ENCODE measurements at places on chromosomes 1 and 21.
A peak's percentile ranks its signal among the peaks of the same experiment; 100 is the strongest.

DNA sequence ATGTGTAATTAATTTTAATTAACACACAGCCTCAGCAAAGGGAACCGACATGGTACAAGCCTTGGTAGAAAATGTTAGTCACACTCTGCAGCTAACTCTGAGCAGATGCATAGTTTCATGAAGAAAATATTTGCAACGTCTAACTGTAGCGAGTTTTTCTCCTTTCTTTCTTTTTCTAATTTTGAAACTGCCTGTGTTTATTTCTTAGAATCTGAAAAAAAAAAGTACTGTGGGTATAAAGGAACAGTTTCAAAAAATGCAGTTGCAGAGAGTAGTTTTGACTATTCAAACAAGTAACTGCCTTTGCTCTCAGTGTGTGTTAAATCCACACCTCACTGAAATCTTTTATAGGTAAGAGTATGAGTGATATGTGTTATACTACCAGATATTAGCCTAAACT, 149.9 kb upstream of the C1orf105 start:
- no peak for DNase-seq

DNA sequence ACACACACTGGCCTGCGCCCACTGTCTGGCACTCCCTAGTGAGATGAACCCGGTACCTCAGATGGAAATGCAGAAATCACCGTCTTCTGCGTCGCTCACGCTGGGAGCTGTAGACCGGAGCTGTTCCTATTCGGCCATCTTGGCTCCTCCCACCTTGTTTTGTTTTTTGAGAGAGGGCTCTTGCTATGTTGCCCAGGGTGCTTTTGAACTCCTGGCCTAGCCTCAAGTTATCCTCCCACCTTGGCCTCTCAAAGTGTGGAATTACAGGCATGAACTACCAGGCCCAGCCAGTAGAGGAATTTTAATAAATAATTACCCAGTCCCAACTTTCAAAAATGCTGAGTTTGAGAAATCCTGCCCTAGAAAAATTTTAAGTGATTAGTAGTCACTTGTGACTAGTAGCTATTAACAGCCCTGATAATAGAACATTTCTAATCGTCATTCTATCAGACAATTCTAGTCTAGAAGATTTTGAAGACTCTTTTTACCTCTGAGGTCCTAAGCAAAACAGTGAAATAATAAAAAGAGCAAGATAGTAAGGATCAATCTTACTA, 30.9 kb upstream of the SLC35D1 start:
- DNase-seq: no peak

GRCh38 chr1:222749927-222750326, 12.9 kb downstream of the FAM177B start:
- DNase-seq: no peak

- DNase-seq: no peak
These were observed 101.7 kb downstream of the KIF26B start for GRCh38 chr1:245256528-245256927.

GRCh38 chr1:36689992-36690391, 207.3 kb upstream of the CSF3R start:
- no peak for DNase-seq

DNA sequence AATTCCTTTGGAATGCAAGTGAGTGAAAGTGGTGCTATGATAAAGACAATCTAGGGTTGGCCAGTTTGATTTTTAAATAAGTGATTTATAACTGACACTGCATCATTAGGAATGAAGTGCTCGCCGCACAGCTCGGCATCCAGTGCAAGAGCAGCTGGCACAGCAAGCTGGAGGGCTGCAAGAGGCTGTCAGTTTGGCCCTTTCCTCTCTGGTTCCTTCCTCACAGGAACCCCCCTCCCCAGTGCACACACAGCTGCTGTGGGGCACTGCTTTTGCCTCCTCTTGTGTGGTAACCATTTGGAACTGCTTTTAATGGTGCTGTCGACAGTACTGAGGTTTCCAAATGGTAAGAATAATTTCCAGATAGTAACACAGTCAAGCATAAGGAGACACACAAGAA, 10.4 kb upstream of the BCAR3 start:
- no peak for DNase-seq

- DNase-seq: no peak
These were observed 19.7 kb downstream of the PRAMEF1 start for GRCh38 chr1:12810691-12811408.

GRCh38 chr1:42422737-42423136, 33.1 kb downstream of the ZMYND12 start:
- DNase-seq: no peak

GRCh38 chr1:21775985-21776562, 6.9 kb downstream of the USP48 start:
- no peak for DNase-seq

DNA sequence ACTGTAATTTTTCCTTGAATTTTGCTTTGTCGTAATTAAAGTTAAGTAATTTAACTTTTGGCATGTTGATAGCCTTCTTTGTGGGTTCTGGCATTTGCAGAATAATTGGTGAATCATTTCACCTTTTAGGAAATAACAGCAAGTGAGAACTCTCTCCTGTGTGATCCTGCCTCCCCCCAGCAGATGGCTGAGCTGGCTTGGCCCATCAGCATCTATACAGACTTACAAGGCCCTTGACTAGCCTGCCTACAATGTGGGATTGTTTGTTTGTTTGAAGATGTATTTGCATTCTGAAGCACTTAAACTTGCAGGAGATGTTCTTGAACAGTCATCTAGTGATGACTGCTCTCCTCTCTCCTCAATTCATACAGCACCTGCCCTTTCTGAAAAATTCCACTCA, 55.9 kb downstream of the MACO1 start:
- peak; percentile 10 for DNase-seq

DNA sequence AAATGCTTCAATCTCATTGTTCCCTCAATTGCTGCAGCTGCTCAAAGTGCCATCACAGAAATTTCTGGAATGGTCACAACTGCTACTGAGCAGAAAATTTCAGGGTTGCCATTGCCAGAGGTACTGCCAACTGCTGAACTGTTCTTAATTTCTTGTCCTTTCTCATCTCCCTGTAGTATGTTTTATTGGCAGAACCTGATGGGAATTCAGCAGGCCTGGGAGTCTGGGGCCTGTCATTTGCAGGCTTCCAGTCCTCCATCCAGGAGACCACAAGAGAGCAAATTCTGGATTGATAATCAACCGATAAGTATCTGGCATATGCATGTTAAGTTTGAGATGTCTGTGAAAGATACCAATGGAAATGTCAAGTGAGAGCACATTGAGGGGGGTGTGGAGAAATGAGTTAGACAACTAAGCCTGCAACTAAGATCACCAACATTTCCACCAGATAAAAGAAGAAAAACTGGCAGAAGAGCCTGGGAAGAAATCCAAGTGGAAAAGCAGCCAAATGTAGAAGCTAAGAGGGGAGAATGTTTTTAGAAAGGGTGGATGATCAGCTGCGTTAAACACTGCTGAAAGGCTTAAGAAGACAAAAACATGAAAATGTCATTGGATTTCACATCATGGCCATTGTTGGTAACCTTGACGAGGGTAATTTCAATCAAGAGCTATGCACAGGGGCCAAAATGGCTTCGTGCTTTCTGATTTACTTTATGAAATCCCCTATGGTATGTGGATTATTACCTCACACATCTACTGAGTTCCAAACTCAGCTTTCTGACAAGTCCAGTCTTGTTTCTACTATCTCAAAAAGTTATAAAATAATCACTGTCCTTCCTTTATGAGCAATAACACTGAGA, 648.1 kb downstream of the PLPP3 start:
- DNase-seq: no peak
